ENCODE measurements at places on chromosomes 16 and 17. TPM values are rescaled to one million over a fixed set of nuclear protein-coding genes. Genes with fewer than 3 reads are reported as not detected.

DNA sequence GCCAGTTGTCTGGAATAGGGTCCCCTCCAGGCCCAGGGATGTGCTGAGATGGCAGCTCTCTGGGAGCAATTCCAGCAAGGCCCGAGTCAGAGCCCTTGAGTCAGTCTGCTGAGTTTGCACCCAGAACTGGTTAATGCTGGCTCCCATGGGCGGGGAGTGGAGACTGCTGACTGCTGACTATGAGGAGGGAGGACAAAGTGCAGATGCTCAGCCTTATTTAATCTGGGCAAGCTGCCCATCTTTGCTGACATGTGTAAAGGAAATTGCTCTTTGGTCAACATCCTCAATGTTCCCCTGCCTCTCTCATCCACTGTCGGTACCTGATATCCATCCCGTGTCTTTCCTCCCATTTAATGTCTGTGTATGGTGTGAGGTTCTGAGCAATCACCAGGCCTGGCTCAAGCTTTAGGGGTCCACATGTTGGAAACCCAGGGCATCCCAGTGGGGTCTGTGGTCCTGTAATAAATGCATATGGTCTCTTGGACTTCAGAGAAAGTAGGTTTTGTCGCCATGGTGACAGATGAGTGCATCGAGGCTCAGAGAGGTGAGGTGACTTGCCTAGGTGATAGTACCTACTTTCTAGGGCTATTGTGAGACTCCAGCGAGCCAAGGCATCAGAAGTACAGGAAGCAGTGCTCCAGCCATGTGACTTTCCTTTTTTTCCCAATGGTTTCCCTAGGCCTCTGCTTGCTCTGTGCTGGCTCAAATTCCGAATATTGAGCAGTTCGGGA lies 20.0 kb upstream of the RNF135 start:
- peak overlapping the region; percentile 63 for H3K27ac ChIP-seq
- no peaks in the 10 kb centered on the region for H3K27me3 ChIP-seq
- DNase-seq, result no peak

GRCh38 chr16:24993722-24994686 lies 21.2 kb downstream of the ARHGAP17 start:
- H3K36me3 ChIP-seq, result peaks cover 42% of the 10 kb centered on the region
- peak overlapping the region; percentile 81 for H3K27ac ChIP-seq
- no peaks in the 10 kb centered on the region for H3K27me3 ChIP-seq
- DNase-seq, result no peak
- H3K4me3 ChIP-seq, result peak overlapping the region; percentile 36
- peaks cover 97% of the 10 kb centered on the region for H3K4me1 ChIP-seq

DNA sequence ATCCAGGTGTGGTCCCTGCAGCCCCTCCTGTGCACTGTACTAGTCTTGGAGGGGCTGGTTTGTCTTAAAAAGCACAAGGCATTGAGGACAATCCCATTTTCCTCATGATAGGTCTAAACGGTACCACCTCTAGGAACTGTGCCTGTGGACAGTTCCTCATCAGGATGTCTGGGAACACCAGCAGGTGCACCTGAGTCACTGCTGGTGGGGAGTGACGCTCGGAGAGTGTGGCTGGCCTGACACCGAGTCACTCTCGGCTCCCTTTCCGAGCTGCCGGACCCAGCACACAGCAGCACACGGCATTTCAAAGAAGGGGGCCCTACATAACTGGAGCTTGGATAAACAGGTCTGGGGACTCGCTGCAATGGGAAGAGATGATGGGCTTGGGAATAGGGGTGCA lies 25.6 kb downstream of the LRRC75A start:
- no peaks in the 10 kb centered on the region for H3K4me1 ChIP-seq
- no peak for DNase-seq
- no peaks in the 10 kb centered on the region for H3K27me3 ChIP-seq
- no peaks in the 10 kb centered on the region for H3K36me3 ChIP-seq

DNA sequence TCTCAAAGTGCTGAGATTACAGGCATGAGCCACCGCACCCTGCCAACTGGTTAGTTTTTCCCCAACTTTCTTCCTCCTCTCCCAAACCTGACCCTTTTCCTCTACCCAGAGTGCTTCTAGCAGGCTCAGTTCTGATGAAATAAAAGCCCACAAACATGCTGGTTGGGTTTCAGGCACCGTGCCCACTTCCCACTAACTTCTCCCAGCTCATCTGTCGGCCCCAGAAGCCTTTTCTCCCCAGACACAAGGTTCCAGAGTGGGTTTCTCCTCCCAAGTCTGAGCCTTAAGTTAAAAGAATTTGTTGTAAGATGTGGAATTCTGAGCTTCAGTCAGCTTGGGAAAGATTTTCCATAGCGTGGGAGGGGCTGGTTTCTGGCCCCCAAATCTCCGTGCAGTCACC lies 11.5 kb upstream of the SCN4A start:
- H3K4me1 ChIP-seq, result peaks cover 15% of the 10 kb centered on the region
- H3K36me3 ChIP-seq, result no peaks in the 10 kb centered on the region
- no peak overlapping the region for H3K4me3 ChIP-seq
- H3K27ac ChIP-seq, result no peak overlapping the region
- DNase-seq, result no peak
- no peaks in the 10 kb centered on the region for H3K27me3 ChIP-seq

DNA sequence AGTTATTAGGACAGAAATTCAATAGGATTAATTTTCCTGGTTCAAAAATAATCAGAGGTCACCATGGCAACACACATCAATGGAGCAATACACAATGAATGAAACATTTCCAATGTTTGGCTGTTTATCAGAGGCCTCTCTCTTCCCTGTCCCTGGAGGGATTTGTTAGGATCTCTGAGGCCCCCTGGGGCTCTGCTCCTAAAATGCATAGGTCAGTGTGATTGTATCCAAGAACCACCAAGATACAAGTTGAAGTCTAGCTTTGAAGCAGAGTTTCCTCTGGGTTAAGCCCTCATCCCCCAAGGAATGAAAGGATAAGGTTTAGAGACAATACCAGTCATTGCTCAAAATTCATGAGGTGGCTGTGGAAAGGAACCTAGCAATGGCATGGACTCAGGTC lies 561.2 kb upstream of the C16orf82 start:
- DNase-seq, result no peak
- H3K27ac ChIP-seq, result no peak overlapping the region
- H3K4me1 ChIP-seq, result no peaks in the 10 kb centered on the region

DNA sequence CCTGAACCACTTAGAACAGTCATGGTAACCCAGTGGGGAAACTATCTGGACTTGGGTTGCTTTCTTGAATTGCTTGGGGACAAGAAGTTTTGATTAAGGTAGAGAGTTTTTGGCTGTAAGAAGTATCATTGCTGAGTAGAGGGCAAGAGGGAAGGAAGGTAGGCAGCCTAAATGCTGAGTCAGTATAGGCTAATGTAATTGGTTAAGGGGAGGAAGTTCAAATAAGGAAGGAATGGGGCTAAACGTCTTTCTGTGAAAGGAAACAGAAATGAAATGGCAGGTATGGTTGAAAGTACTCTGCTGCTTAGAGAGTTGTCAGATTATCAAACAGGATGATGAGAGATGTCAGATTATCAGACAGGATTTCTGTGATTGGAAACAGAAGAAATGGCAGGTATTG lies 20.3 kb downstream of the KPNB1 start:
- no peaks in the 10 kb centered on the region for H3K27me3 ChIP-seq
- H3K4me3 ChIP-seq, result no peak overlapping the region
- H3K36me3 ChIP-seq, result peaks cover 92% of the 10 kb centered on the region

GRCh38 chr16:56257666-56258342 lies 66.5 kb downstream of the GNAO1 start:
- peaks cover 4% of the 10 kb centered on the region for H3K27me3 ChIP-seq
- no peak overlapping the region for H3K4me3 ChIP-seq
- H3K4me1 ChIP-seq, result peaks cover 4% of the 10 kb centered on the region
- no peak overlapping the region for H3K27ac ChIP-seq
- DNase-seq, result no peak

DNA sequence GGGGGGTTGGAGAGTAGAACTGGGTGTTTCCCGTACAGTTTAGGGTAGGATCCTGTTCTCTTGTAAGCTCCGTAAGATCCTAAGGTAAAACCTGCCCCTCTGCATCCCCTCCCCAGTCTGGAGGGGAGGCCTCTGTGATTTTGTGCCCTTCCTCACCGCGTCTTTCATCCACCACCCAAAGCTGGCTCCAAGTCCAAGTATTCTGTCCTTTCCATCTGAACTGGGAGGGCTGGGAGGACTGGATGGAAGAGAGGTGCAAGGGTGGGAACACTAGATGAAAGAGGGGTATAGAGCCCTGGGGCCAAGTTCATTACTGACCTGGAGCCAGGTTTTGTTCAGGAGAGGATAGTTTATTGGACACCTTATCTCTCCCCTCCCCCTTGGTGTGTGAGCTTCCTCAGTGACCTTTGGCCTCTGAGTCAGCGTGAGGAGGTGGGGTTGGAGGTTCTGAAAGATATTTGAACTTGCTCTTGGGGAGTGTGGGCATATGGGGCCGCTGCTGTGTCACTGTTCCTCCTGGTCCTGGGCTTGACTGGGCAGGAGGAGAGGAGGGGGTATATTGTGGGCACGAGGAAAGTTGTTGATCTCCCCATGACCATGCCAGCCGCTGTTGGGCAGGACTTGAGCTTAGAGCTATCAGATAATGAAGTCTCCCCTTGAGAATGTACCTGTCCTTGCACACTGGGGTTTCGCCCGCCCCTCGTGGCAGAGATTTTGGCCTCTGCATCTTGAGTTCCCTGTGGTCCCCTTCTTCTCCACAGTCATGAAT lies 1.6 kb downstream of the LASP1 start:
- no peak for DNase-seq
- H3K4me1 ChIP-seq, result peaks cover 76% of the 10 kb centered on the region
- peaks cover 30% of the 10 kb centered on the region for H3K36me3 ChIP-seq
- H3K27ac ChIP-seq, result peak overlapping the region; percentile 85
- peak overlapping the region; percentile 99 for H3K4me3 ChIP-seq

DNA sequence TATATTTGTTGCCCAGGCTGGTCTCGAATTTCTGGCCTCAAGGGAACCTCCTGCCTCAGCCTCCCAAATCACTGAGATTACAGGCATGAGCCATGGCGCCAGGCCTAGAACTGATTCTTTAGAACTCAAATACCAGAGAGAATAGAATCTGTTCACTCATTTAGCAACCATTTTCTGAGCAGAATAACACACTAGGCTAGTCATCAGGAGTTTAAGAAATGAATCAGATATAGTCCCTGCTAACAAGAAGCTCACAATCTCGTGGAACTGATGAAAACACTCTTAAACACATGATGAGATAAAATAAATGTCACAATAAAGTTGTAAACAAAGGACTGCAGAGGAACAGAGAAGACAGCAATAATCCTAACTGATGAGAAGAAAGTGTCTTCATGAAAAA lies 55.8 kb upstream of the ADCY9 start:
- no peak overlapping the region for H3K27ac ChIP-seq
- DNase-seq, result no peak
- H3K27me3 ChIP-seq, result peaks cover 10% of the 10 kb centered on the region
- no peak overlapping the region for H3K4me3 ChIP-seq
- H3K36me3 ChIP-seq, result no peaks in the 10 kb centered on the region

- no peak overlapping the region for H3K27ac ChIP-seq
- no peaks in the 10 kb centered on the region for H3K27me3 ChIP-seq
- peak; percentile 3 for DNase-seq
- H3K36me3 ChIP-seq, result peaks cover 26% of the 10 kb centered on the region
- H3K4me1 ChIP-seq, result peaks cover 9% of the 10 kb centered on the region
Observed at GRCh38 chr16:3643095-3643730, 11.3 kb upstream of the DNASE1 start.

CES1 gene
- not detected for total RNA-seq

CALB2 gene
- not detected for total RNA-seq

XYLT1 gene
- 17.0 TPM for total RNA-seq

SPHK1 gene
- total RNA-seq, result 1.1 TPM

TEKT5 gene
- total RNA-seq, result not detected

PRR15L gene
- not detected for total RNA-seq

CHCT1 gene
- total RNA-seq, result 0.44 TPM
